CD4-positive, alpha-beta memory T cell (primary cell): ENCODE measurements at places on chromosomes 1 and 21. TPM values are rescaled to one million over a fixed set of nuclear protein-coding genes. Genes with fewer than 3 reads are reported as not detected.

TSPAN1 gene
- not detected for total RNA-seq

OR6K3 gene
- not detected for total RNA-seq

BRDT gene
- not detected for total RNA-seq

ERG gene
- total RNA-seq, result not detected

DUSP10 gene
- 3.8 TPM for total RNA-seq

RYR2 gene
- total RNA-seq, result not detected

TDRD10 gene
- not detected for total RNA-seq

KIF17 gene
- not detected for total RNA-seq

PLEKHG5 gene
- total RNA-seq, result 11.8 TPM

SAMD11 gene
- not detected for total RNA-seq

DAB1 gene
- 1.5 TPM for total RNA-seq

ATP1A4 gene
- total RNA-seq, result not detected

S100A7 gene
- total RNA-seq, result not detected

A3GALT2 gene
- not detected for total RNA-seq

LEFTY2 gene
- total RNA-seq, result not detected

LY9 gene
- total RNA-seq, result 131 TPM

CNR2 gene
- not detected for total RNA-seq

ALX3 gene
- not detected for total RNA-seq

CFAP107 gene
- total RNA-seq, result not detected

LCE6A gene
- total RNA-seq, result not detected

RPS6KA1 gene
- 106 TPM for total RNA-seq

KRTAP19-1 gene
- not detected for total RNA-seq

NEXN gene
- 0.67 TPM for total RNA-seq
